ENCODE measurements at places on chromosomes 16 and 17.
A peak's percentile ranks its signal among the peaks of the same experiment; 100 is the strongest.

DNA sequence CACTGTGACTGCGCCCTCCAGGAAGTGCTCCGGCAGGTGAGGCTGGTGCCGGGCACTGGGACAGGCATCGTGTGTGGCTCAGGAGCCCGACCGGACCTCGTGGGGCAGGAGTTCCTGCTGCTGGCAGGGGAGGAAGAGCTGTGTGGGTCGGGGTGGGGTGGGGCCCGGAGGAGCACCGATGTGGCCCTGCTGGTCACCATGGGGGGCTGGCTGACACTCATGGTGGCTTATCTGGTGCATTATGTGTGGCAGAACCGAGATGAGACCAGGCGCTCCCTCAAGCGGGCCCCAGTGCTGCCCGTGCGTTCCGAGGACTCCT, 16.8 kb downstream of the LRRC3C start:
- DNase-seq: no peak

DNA sequence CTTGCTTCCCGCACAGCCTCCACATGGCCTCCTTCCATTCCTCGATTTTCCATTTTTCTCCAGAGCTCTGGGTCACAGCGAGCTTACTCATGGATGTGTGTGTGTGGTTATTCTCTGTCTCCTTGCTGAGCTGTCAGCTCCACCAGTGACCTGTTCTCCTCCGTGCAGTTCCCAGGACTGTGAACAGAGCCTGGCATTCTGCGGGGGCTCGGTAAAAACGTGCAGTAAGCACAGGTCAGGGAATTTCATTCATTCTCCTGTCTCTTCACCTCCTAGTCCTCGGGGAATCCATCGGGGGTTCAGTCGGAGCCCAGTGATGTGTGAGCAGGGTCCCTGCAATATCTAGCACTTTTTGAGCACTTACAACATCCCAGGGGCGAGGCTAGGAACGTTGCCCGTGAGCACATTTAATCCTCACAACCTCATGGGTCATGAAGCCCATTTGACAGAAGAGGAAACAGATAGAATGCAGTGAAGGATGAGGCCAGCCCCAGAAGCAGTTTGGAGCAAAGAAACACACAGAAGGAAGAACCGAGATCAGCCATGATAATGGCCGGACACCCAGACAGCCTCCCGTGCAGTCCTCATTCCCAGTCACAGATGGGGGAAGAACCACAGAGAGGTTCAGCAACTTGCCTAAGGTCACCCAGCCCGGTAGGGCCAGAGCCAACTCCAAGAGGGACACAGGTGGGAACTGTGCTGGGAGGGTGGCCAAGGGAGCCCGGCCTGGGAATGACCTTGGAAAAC, 183.2 kb upstream of the GSE1 start:
- DNase-seq: no peak

GRCh38 chr17:35890774-35891155, 10.6 kb upstream of the CCL5 start:
- no peak for DNase-seq

DNA sequence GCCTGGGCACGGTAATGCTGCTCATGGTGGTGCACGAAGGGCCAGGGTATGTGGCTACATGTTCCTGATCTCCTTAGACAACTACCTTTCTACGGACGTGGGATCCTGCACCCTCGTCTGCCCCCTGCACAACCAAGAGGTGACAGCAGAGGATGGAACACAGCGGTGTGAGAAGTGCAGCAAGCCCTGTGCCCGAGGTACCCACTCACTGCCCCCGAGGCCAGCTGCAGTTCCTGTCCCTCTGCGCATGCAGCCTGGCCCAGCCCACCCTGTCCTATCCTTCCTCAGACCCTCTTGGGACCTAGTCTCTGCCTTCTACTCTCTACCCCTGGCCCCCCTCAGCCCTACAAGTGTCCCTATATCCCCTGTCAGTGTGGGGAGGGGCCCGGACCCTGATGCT, 12.0 kb downstream of the ERBB2 start:
- no peak for DNase-seq

DNA sequence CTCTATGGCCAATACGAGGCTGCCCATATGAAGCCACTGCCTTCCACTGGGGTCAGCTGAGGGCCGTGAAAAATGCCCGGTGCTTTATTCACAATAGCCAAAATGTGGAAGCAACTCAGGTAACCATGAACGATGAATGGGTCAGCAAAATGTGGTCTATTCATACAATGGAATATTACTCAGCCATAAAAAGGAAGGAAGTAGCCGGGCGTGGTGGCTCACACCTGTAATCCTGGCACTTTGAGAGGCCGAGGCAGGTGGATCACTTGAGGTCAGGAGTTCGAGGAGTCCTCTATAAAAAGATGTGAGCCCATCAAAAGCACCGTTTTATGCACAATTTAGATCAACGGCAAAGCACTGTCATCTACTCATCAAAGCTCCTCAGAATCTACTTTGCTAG, 5.2 kb upstream of the TRAP1 start:
- DNase-seq: no peak

GRCh38 chr17:50114849-50115357, 15.1 kb downstream of the SAMD14 start:
- no peak for DNase-seq

DNA sequence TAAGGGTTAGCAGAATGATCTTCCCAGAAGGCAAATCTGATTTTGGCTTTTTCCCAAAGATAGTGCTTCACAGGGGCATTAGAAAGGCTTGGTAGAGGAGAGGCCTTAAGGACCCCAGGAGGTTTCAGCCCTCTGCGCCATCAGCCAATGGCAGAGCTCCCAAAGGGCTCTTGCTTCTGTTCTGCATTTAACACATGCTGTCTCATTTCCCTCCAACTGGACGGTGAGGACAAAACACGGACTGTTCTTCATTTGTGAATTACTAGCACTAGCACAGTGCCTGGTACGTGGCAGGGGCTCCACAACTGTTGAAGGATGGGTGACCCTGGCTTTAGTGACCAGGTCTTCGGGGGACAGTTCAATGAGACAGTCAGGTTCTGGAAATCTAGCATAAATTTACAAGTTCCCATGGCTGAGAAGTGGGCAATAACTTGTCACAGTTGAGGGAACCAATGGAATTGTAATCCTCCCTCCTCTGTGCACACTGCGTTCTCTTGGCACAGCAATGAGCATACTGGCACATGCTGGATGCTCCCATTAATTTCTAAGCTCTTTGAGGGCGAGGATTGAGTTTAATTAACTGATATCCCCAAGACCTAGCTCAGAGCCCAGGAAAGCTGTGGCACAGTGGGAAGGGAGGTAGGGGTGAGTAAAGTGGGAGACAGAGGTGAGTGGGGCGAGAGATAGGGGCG, 45.4 kb downstream of the COG7 start:
- no peak for DNase-seq

DNA sequence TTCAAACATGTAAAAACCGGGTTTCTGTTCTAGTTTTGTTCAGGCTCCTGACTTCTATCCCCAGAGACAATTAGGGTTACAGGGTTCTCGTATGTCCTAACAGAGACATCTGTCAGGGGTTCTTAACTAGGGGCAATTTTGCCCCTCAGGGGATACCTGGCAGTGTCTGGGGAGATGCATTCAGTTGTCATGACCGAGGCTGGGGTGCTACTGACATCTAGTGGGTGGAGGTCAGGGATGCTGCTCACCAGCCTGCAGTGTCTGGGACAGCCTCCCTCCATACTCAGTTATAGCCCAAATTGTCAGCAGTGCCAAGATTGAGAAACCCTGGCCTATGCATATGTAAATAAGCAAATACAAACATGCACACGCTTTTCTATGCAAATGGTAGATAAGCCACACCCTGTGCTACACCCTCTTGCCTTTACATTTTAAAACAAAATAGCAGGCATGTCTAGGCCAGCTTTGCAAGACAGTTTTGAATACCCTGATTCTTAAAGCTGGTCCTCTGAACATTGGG, 37.4 kb downstream of the CLEC16A start:
- DNase-seq: no peak

GRCh38 chr17:11999696-12000095, 2.4 kb upstream of the ZNF18 start:
- DNase-seq: no peak

DNA sequence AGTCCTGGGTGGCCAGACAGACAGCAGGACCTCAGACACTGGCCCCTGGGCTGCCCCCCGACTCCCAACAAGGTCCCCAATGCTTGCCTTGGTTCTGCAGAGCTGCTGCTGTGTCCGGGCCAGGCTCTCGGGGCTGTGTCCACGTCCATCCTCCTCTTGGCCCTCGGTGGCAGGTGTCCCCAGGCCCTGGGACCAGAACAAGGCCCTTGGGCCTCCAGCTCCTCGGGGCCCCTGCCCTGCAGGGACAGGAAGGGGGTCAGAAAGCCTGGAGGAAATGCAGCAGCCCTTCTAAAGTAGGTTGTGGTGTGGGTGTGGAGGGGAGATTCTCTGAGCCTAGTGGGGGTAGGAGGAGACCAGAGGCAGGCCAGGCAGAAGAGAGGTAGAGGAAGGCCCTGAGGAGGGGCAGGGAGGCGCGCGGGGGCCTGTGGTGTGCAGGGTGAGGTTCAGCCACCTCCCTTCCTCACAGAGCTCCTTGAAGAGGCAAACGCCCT, 2.5 kb upstream of the AXIN1 start:
- DNase-seq: peak; percentile 40

- DNase-seq: no peak
These were observed 164.4 kb downstream of the C16orf78 start for GRCh38 chr16:49537924-49538459.

GRCh38 chr17:44314869-44315661, 6.7 kb downstream of the RUNDC3A start:
- no peak for DNase-seq
